CD8-positive, alpha-beta memory T cell (primary cell): ENCODE measurements at places on chromosomes 5 and 9. TPM values are rescaled to one million over a fixed set of nuclear protein-coding genes. Genes with fewer than 3 reads are reported as not detected.

Gene EGFLAM
- not detected for total RNA-seq

Gene PAM
- total RNA-seq, result 59.8 TPM

Gene ROPN1L
- not detected for total RNA-seq

Gene COL5A1
- total RNA-seq, result 0.13 TPM

Gene AGGF1
- total RNA-seq, result 31.1 TPM

Gene GMCL2
- total RNA-seq, result not detected
